ENCODE measurements at places on chromosomes 4 and X. TPM values are rescaled to one million over a fixed set of nuclear protein-coding genes. Genes with fewer than 3 reads are reported as not detected.

DNA sequence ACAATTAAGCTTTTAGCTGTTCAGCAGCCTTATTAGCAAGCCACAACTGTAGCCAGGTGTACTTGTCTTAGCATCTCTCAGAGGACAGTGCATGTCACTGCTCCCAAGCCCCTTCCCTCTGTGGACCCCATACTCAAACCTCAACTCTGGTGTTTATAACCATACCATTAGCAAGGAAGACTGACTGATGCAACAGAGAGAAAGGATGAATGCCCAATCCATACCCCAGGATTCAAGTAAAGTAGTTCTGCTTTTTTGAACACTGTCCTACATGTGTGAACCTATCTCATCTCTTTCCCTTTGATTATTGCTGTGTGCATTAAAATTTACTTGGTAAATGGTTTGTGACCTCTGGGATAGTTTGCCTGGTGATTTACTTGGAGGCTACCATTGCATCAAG lies 22.8 kb upstream of the CYBB start:
- DNase-seq: no peak

The EIF1AX gene
- 106 TPM for total RNA-seq

- DNase-seq: no peak
Measured at GRCh38 chrX:810186-810585, 179.6 kb downstream of the SHOX start.

DNA sequence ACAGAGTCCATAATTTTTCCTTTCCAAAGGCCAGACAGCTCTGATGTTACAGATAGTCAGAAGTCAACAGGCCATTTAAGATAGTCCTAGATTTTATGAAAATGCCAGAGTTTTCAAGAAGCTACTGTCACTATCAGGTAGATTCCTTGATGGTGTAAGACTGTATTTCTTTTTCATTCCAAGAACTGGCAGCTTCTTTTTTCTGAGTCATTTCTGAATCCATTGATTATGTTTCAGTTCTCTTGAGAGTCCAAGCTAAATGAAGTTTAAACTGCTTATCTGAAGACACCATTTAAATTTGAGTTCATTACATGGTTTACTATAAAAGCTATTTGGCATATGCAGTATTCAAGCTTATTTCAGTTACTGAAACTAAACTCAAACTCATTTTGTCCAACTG lies 44.6 kb downstream of the RASSF6 start:
- DNase-seq: no peak

DNA sequence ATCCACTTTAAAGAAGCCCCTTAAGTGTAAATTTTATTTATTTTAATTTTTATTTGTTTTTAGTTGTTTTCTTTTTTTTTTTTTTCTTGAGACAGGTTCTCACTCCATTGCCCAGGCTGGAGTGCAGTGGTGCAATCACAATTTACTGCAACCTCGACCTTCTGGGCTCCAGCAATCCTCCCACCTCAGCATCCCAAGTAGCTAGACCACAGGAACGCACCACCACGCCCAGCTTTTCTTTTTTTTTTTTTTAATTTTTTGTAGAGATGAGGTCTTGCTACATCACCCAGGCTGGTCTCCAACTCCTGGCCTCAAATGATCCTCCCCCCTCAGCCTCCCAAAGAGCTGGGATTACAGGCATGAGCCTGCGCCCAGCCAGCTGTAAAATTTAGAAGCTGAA lies 6.0 kb downstream of the SAT1 start:
- no peak for DNase-seq

DNA sequence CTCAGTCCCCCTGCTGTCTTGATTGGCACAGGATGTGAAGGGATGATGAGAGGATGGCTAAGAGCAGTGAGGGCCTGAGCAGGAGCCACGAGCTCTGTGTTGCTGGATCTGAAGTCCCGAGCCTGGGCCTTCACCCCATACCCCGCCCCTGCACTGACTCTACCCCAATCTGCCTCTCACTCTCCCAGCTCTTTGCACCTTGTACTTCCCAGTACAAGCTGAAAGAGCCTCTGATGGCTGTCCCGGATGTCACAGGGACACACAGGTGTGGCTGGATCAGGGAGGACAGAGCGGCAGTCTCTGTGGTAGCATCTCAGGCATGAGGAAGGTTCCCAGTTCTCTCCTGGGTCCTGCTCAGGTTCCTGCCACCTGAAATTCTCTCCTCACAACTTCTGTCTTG lies 103.6 kb downstream of the CHIC2 start:
- DNase-seq: no peak

The RNF150 gene
- total RNA-seq: 34.5 TPM

GRCh38 chr4:164251257-164251656 lies 502.7 kb upstream of the SMIM31 start:
- no peak for DNase-seq

- no peak for DNase-seq
Measured at GRCh38 chr4:27098034-27098433, 237.4 kb downstream of the STIM2 start.

DNA sequence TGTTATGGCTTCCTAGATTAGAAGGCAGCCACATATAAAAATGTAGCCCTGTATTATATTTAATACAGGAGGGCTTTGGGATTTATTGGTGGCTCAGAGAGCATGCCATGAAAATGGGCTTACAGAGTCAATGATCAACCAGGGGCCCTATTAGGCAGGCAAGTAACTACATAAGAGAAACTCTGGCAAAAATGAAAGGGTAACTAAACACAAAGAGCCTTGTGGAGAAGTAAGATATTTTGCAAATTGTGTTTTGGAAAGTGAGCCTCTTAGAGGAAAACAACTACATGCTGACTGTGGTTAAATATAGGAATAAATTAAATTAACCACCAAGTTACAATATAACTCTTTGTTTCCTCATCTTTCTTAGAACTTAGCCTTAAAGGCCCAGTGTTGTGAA lies 5.5 kb downstream of the SAT1 start:
- no peak for DNase-seq

DNA sequence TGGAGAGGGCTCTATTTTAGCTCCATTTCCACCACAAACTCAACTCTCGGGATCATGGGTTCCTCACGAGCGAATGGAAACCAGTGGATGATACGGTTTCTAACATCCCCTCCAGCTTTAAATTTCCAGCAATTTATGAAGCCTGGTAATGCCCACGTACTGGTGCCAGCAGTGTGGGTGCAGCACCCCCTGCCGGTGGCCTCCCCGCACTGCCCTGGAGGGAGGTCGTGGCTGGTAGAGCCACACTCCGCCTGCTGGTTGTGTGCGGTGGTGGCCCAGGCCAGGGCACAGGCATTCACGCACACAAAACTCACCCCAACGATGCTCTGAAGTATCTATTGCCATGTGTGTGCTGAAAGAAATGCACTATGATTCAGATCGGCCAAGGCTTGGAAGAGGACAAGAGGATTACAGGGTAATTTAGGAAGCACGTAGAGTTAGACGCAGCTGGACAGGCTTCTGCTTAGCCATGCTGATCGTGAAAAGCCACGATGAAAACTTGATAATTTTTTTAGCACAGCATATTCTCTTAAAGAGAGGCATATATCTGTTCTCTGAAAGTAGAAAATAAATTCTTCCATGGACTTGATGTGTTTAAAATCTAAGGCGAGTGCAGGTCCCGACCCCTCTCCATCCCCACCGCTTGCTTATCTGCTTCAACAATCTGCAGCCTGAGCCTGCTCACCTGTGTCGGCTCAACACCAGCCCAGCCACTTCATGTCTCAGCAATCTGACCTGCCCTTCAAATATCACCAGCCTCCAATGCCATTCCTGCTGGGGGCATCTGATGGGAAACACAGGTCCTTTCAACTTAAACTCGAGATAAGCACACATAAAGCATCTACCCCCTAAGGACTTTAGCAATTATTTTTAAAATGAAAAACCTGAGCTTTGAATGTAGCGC lies 59.1 kb downstream of the SCD5 start:
- peak; percentile 30 for DNase-seq

The FMR1NB gene
- total RNA-seq: not detected

- no peak for DNase-seq
Measured at GRCh38 chr4:123826896-123827295, 430.3 kb downstream of the SPRY1 start.

DNA sequence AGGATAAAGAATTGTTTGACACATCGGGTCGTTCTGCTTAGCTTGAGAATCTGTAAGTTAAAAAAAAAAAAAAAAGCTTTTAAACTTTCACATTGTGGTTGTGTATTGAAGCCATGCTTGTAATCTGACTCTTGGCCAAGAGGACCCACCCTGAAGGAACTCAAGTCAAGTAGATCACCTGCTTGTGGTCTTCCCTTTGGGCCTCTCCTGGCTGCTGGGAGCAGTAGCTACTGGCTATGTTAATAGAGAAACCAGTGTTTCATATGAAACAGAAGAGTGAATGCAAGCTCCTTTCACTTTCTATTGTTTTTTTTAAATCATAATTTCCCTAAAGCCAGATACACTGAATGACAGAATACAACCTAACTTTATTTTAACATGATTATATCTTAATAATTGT lies 402.4 kb upstream of the NDST4 start:
- DNase-seq: no peak

GRCh38 chrX:132631579-132632232 lies 142.9 kb upstream of the MBNL3 start:
- no peak for DNase-seq

- no peak for DNase-seq
Measured at GRCh38 chrX:139332441-139332840, 198.1 kb upstream of the F9 start.

DNA sequence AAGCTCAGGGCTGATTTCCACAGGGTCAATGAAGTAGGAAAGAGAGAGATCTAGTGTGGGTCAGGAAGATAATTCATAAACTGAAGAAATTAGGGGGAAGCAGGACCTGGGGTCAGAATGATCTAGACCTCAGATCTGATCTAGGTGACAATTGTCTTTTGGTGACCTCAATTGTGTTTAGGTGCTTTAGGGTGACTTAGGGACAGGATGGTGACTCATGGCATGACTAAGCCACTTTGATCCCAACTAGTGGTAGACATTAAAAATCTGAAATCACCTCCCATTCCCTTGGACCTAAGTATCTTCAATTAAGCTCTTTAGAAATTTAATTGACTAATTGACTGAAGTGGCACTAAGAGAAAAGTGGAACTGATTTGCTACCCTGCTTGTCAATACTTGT lies 36.7 kb upstream of the GRXCR1 start:
- no peak for DNase-seq

The UGT2B11 gene
- not detected for total RNA-seq

The MTNR1A gene
- 0.94 TPM for total RNA-seq

- peak; percentile 1 for DNase-seq
Measured at GRCh38 chrX:75131973-75132627, 24.0 kb downstream of the ABCB7 start.

DNA sequence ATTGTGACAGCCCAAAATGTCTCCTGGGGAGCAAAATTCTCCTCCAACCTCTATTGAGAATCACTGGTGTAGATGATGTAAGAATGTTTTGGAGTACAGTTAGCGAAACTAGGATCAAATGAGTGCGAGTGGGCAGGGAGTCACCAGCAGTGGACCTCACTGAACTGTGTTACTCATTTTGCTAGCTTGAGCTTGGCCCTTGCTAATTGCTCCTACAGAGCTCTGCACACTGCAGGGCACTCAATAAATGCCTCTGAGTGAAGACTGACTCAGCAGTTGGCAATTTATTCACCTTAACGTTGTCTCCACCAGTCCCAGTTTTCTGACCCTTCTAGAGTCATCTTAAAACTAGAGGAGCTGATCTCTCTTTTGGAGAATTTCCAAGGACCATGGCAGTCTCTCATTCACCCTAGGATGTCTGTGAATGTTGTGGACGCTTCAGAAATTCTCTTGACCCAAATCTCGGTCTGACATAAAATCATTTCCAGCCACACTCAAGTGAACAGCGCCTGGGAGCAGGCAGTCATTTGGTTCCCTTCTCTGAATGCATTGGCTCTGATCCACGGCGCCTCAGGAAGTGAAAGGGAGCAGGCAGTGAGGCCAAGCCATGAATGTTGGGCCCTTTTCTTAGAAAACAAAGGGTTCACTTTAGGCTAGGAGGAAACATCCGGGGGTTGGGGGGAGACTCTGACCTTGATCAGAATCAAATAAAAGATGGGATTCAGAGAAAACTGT lies 148.1 kb downstream of the NWD2 start:
- DNase-seq: peak; percentile 52

- DNase-seq: no peak
Measured at GRCh38 chr4:10639100-10639499, 45.5 kb downstream of the CLNK start.

DNA sequence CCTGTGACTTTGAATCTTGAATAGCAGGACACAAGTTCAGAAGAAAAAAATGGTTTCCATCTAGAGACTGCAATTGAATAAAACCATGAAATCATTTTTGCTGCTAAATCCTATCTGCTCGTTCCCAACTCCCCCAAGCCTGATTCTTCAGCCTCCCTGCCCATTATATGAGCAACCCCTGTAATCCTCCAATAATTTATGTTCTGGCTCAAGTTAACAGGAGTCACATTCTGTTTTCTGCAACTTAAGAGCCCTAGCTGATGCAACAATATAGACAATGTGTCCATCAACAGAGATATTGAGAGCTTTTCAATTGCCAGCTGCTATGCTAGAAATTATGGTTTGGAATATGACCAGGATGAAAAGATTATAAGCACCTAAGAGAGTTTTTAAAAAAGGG lies 84.1 kb downstream of the LDB2 start:
- DNase-seq: no peak

Data from occipital lobe (tissue), 3 donors.